Right lung (tissue), 10 donors: ENCODE measurements at places on chromosomes 13 and 19. TPM values are rescaled to one million over a fixed set of nuclear protein-coding genes. Genes with fewer than 3 reads are reported as not detected.

Gene MYO16
- 0.95 TPM for polyA plus RNA-seq

Gene CABP5
- not detected for polyA plus RNA-seq

Gene SNRNP70
- 376 TPM for polyA plus RNA-seq

Gene SIGLECL1
- polyA plus RNA-seq, result not detected

Gene WDR88
- 1.3 TPM for polyA plus RNA-seq
